ENCODE measurements at places on chromosomes 3 and 15.

DNA sequence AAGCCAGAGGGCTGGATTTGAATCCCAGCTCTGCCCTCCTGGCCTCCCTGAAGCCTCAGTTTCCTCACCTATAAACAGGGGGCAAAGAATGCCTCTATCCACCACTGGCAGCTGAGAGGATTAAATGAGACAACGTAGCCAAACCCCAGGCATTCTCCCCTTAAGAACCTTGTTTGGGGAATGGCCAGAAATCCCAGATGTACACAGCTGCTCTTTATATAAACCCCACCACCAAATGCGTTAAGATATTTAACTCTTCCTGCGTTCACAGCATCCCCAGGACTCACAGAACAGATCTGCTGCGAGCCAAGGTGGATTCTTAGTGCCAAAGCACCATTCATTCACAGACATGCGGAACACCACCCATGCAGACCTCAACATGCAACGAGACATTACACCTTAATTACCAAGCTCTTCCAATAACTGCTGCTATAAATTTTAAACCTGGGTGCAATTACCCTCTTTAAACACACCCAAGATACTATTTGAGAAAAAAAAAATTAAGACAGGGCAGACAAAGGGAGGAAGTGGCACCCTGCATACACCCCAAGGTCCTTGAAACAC is 5.2 kb downstream of the TLE3 start:
- DNase-seq: no peak

DNA sequence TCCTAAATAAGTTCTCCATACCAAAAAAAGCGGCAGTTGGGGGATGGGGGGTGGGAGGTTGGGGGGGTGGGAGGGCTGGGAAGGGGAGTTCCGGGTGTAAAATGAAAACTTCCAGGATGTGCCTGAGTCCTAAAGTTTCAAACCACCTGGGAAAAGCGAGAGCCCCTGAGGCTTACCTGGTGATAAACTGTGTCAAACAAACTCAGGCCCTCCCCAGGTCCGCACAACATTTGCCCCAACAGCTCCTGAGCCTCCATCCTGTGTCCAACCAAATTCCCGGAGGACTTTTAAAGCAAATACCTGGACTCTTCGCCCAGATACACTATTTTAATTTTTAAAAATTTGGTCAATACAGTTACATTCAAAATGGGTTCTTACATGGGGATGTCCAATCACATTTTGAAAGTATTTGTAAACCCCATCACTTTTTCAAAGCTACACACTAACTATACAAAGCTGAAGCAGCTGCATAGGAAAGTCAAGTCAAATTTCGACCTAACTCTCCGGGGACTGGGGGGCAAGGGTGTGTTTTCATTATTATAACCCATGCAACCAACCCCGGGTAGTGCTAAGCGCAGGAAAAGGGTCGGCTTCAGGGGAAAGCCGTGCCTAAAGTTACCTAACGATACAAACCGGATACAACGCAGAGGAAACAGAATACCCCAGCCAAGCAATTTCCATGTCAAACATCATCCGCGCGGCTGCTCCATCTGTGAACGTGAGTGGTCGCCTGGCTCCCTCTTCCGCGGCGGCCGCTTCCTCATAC is 685 bp upstream of the FOXB1 start:
- peak; percentile 50 for DNase-seq

DNA sequence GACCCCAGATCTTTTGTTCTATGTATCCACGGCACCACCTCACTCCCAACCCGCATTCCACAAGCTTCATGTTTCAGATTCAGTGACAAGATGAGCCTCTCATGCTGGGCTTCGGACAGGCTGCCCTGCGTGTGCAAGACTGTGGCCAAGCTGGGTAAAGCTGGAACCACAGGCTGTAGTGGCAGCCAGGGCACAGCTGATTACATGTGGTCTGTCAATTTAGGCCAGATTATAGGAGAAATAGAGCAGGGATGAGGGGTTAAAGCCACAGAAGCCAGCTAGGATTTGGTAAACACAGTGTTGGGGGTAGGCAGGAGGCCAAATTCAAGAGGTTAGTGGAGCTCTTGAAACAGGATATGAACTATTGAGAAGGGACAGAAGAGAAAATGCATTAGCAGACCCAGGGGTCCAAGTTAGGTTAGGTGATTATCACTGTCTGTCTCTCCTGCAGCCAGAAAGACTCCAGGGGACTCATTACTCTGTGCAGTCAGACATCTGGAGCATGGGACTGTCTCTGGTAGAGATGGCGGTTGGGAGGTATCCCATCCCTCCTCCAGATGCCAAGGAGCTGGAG is 12.9 kb downstream of the SNAPC5 start:
- no peak for DNase-seq

- DNase-seq: no peak
Observed at GRCh38 chr3:129822679-129823078, 70.8 kb downstream of the TMCC1 start.

DNA sequence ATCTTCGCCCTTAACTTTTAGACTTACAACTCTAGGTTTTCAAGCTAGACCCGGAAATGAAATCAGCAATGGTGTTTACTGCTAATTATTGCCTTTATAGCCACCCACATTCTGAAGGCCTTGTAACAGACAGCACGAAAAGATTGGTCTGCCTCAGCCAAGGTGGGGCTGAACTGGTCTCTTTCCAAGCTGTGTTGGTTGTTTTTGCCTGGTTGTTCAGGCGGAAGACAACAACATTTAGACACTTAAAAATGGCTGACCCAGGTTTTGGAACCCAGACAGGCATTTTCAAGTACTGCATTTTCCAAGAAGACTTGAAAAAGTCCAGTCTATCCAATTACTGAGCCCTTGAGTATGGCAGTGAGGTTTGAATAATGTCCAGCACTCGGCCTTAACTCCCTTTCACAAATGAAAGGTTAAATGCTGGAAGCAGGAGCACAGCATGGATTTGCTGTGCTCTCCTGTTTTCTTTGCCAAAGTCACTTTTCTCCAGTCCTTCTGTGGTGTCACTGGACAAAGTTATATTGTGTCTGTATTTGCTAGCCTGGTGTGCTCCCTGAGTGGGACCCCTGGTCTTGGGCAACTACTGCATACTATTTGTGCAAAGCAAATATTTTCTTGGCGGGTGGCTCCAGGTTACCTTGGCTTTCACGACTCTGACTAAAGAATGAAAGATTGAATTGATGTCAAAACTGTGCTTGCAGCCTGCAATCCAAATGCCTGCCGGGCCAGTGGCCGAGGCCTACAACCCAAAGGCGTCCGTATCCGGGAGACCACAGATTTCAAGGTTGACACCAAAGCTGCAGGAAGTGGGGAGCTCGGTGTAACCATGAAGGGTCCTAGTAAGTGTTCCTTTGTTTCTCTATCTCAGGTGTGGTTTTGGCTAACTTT is 93.5 kb downstream of the FLNB start:
- DNase-seq: no peak

- DNase-seq: no peak
Observed at GRCh38 chr3:49626101-49626581, 48.0 kb upstream of the APEH start.

- peak; percentile 84 for DNase-seq
Observed at GRCh38 chr3:172517859-172518466, 5.3 kb downstream of the TNFSF10 start.

GRCh38 chr3:60304112-60304511 is 947.1 kb downstream of the FHIT start:
- DNase-seq: no peak

- no peak for DNase-seq
Observed at GRCh38 chr3:31853580-31853979, 127.5 kb downstream of the OSBPL10 start.

GRCh38 chr3:168322941-168323340 is 227.2 kb upstream of the GOLIM4 start:
- DNase-seq: no peak

DNA sequence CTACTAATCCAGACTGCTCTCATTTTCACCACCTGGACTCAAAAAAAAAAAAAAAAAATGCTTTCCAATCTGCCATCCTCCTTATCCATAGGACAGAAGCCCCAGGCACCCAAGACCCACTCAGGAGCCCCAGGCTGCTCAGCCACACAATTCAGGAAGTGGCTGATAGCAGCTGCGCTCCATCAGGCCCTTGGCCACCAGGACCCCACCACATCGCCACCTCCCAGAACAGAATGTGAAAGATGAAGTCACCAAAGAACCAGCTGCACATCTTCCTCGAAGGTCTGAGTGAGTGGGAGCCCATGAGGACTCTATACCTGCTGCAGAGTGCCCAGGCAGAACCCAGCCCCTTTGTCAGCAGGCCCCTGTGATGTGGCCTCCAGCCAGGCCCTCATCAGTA is 19.5 kb downstream of the POC1A start:
- DNase-seq: no peak

DNA sequence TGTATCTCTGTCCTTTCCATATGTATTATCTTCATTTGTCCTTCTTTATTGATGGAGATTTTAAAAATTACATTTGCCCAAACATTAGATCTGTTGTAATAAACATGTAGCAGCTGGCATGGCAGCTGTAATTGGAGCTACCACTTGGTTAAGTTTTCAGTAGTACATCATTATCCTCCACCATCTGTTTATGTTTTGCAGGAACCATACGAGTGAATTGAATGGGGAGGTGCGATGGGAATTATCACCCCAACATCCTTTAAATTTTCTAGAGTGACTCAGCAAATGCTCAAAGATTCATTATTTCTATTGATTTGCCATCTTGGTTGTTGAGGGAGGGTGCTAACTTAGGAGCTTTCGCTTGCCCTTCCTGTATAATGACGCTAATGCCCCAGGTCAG is 32.6 kb upstream of the NOX5 start:
- no peak for DNase-seq

DNA sequence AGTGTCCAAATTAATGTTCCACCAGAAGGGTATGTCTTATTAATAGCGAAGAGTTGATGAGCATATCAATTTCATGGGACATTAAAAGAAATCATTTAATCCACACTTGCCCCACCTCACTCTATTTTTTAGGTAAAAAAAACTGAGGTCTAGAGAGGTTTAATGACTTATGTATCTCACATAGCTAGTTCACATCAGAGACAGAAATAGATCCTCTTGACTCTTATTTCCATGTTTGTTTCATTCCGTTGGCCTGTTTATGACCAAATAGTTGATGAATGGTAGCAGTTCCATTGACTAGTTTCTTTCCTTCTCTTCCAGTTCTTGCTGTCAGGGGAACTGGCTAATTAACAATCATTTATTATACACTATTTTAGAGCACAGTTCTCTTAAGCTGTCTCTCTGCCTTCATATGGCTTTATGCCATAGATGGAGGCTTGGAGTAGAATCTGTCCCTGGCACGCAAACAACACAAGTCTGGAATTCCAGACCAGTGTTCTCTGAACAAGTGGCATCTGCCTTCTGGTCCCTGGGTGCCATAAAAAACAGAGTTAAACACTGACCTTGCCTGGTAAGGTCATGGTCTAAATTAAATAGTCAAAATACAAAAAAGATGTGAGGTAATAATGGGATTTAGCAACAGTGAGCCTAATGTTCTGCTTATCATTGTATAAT is 220.0 kb upstream of the CGNL1 start:
- no peak for DNase-seq

- DNase-seq: peak; percentile 51
Observed at GRCh38 chr15:78638658-78639314, 2.2 kb downstream of the CHRNB4 start.

DNA sequence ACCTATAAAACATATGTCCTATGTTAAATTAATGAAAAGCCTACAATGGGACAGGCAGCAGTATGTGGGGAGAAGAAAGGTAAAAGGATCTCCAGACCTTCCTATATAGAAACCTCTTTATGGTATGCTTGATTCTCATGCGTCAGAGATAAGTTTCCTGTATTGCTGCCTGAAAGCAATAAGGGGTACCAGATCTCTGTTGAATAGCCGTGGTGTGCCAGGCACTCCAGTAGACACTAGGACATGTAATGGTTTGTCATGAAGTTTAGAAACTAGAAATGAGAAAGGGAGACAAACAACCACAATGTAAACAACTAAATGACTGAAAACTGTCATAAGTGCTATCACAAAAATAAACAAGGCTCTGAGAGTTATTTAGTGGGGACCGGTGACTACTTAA is 168.1 kb downstream of the EFHB start:
- DNase-seq: no peak

GRCh38 chr15:80743189-80743833 is 35.9 kb upstream of the CEMIP start:
- DNase-seq: no peak

- no peak for DNase-seq
Observed at GRCh38 chr3:133896002-133896761, 500 bp upstream of the RAB6B start.

Measured in activated CD8-positive, alpha-beta memory T cell treated with anti-CD3 and anti-CD28 coated beads, Interleukin-2, amount 10 ng/mL, durations not matched to agents 7 days and 5 days (primary cell).